ENCODE measurements at places on chromosomes 2 and 18. TPM values are rescaled to one million over a fixed set of nuclear protein-coding genes. Genes with fewer than 3 reads are reported as not detected.

Gene RAD51AP2
- total RNA-seq = 0.43 TPM

Gene ZBTB7C
- 8.0 TPM for total RNA-seq

Gene MYO3B
- total RNA-seq = 0.05 TPM

Gene HOXD13
- not detected for total RNA-seq

Gene RBKS
- 3.9 TPM for total RNA-seq

Gene HMSD
- total RNA-seq = 1.1 TPM

Gene RAB27B
- total RNA-seq = 0.08 TPM

Gene SLC5A7
- total RNA-seq = not detected

Gene PIEZO2
- total RNA-seq = 0.46 TPM

Measured in cardiac septum (tissue), 1 donor.